Sigmoid colon (tissue), 7 donors: ENCODE measurements at places on chromosomes 5 and 9. TPM values are rescaled to one million over a fixed set of nuclear protein-coding genes. Genes with fewer than 3 reads are reported as not detected.

Gene EDIL3
- 3.5 TPM for polyA plus RNA-seq

Gene SPATA31A3
- not detected for polyA plus RNA-seq

Gene PDZD2
- polyA plus RNA-seq = 1.9 TPM

Gene HCN1
- 0.09 TPM for polyA plus RNA-seq

Gene C7
- 6.2 TPM for polyA plus RNA-seq

Gene HRH2
- 3.6 TPM for polyA plus RNA-seq

Gene CLTB
- 403 TPM for polyA plus RNA-seq

Gene CDH9
- polyA plus RNA-seq = not detected

Gene TRIM36
- polyA plus RNA-seq = 11.6 TPM

Gene IFNA21
- polyA plus RNA-seq = not detected

Gene PKD2L2
- not detected for polyA plus RNA-seq

- DNase-seq = no peak
Observed at GRCh38 chr5:75006865-75007822, 45.2 kb downstream of the GCNT4 start.

DNA sequence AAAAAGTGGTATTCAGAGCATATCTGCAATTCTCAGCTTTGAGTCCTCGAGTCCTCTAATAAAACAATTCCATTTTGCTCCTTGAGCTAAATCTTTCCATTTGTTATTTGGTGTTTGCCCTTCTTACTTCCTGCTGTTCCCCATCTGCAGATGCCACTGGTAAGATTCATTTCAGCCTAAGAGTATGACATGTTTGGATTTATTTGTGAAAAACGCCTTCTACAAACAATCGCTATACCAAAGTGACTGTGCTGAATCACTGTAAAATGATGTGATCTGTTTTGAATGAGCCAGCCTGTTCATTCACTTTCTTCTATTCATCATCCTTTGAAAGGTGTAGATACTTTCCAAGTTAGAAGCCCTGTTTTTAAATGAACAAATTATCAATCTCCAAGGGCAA is 27.7 kb downstream of the KCTD16 start:
- no peak for DNase-seq

DNA sequence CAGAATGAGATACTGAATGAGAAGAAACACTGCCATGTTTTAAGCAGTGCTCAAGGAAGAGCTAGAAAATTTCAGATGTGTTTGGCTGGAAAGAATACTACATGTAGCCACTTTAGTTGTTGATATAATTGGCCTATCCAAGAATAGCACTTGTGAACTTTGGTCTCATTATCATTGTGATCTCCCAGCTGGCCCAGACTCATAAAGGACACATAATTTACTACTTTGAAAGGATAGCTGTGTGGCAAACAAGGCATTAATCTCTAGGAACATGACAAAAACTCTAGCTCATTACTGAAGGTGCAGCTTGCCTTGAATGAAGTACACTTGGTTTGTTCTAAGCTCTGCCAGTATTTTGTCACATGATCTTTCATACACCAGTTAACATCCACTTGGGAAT is 356.3 kb downstream of the CSNK1G3 start:
- DNase-seq = no peak

GRCh38 chr5:997711-998110 is 10.9 kb upstream of the NKD2 start:
- DNase-seq = peak; percentile 65

DNA sequence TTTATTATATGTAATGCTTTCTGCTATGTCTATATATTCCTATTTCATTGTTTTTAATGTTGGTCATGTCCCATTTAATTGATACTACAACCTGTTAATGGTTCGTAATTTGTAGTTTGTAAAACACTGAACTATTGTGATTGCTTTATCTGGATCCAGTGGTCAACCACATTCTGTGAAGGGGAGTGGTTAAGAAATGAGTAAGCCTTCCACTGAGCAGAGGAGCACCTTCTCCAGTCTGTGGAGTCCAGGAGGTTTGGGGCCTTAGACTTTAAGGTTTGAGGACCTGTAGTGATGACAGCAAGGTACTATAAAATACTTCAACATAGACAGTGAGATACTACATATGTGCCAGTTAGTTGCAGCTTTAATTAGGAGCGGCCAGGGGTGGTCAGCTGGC is 67.7 kb upstream of the RAD23B start:
- no peak for DNase-seq

DNA sequence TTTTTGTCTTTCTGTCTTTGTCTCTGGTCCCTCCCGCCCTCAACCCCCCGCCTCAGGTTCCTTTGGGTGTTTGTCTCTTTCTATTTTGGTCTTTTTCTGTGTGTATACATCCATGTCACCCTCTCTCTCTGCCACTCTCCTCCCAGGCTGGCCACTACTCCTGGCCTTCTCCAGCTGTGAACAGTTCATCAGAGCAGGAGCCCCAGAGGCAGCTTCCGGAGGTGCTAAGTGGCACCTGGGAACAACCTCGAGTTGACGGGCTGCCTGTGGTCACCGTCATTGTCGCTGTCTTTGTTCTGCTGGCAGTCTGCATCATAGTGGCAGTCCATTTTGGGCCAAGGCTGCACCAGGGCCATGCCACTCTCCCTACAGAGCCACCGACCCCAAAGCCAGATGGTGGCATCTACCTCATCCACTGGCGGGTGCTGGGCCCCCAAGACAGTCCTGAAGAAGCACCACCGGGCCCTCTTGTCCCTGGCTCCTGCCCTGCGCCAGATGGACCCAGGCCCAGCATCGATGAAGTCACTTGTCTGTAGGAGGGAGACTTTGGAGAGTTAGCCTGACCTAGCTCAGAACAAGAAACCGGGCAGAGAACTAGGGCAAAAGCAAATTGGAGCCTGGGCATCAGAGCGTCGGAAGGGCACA is 1.7 kb downstream of the SMIM33 start:
- no peak for DNase-seq

- DNase-seq = no peak
Observed at GRCh38 chr9:93212409-93212808, 28.5 kb downstream of the WNK2 start.

DNA sequence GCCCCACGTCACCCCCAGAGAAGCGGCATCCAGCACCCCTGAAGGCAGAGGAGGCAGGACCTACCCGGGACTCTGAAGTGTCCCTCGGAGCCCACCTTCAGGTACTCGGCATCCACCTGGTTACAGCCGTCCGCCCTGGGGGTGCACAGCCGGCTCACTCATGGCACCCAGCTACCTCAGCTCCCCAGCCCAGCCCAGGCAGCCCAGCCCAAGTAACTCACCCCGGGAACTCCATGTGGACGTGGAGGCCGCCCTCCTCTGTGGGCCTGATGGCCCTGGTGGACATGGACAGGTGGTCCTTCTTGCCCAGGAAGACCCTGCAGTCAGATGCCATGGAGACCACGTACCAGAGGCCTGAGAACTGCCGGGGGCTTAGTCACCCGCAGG is 676 bp downstream of the LCN15 start:
- peak; percentile 45 for DNase-seq

GRCh38 chr5:98217138-98217537 is 556.3 kb upstream of the RGMB start:
- DNase-seq = no peak

DNA sequence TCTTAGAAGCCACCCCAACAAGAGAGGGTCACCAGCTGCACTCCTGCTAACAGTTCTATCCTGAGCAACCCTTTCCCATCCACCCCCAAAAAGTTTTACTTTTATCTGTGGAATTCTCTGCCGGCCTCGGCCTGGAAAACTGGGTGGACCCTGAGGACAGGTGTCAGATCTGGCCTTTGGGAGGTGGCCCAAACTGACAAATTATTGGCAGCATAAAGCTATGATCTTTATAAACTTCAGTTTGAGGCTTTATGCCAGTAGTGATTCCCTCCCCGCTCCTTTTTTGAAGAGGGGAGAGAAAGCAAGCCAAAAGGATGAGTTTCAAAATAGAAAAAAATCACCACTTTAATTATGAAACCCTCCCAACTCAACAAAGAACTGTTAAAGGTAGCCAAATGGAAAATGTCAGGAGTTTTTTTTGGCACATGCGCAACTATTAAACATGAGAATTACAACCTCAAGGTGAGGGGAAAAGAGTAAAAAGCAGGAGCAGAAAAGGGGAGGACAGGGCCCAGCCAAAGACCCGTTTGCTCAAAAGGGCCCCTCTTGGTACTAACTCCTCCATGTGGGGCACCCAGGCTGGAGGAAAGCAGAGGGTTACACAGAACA is 49.4 kb downstream of the FBXW11 start:
- DNase-seq = no peak

DNA sequence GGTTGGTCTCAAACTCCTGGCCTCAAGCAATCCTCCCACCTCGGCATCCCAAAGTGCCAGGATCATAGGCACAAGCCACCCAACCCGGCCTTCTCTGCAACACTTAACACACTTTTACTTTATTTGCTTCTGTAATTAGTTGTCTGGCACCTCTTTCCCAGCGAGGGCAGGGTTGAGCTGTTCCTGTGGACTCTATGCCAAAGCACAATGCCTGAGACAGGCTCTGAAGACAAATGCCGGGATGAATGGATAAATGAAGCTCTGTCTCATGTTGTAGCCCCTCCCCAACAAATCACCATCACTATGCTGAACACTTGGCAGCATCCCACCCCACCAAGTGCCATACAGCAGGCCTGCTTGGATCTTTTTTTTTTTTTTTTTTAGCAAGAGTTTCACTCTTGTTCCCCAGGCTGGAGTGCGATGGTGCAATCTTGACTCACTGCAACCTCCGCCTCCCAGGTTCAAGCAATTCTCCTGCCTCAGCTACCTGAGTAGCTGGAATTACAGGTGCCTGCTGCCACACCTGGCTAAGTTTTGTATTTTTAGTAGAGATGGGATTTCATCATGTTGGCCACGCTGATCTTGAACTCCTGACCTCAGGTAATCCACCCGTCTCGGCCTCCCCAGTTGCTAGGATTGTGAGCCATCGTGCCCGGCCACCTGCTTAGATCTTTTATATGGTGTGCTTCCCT is 21.3 kb downstream of the GPX3 start:
- DNase-seq = no peak

DNA sequence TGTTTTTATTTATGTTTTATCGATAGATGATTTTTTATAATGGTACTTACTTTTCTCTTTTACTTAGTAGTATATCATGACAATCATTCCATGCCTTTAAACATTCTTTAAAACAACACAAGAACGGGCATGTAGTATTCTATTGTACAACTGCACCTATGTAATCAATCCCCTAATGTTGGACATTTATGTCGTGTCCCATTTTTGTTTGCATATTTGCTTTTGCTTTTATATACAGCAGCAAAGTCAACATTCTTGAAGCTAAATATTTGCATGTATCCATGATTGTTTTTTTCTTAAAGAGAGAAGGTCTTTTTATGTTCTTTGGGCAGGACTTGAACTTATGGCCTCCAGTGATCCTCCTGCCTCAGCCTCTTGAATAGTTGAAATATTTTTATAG is 527.0 kb upstream of the CLINT1 start:
- no peak for DNase-seq

DNA sequence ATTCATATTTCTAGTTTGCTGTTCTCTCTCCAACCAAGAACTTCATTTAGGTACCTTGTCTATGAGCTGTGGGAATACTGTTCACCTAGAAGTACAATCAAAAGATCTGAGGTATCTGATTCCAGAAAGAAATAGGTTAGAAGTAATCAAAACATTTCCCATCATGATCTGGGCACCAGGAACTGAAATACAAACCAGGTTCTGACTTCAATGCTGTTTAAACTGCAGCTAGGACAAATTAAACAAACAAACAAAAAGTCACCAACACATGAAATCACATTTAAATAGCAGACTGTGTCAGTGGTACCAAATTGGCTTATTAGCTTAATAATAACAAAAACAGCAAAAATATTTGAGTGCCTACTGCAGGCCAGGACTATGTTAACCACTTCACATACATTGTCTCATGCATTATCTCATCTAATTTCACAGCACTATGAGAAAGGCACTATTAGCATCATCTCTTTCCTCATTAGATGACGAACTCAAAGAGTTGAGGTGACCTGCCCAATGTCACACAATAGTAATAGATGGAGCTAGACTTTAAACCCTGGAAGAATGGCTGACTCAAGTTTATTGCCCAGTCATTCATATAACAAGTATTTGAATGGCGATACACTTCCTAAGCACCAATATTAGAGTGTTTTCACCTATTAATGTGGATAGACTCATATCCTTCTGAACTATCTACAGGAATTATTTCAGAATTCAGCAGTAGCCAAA is 14.5 kb downstream of the PLPP1 start:
- DNase-seq = no peak

- DNase-seq = peak; percentile 74
Observed at GRCh38 chr5:108380531-108381349, 1.2 kb downstream of the FBXL17 start.

DNA sequence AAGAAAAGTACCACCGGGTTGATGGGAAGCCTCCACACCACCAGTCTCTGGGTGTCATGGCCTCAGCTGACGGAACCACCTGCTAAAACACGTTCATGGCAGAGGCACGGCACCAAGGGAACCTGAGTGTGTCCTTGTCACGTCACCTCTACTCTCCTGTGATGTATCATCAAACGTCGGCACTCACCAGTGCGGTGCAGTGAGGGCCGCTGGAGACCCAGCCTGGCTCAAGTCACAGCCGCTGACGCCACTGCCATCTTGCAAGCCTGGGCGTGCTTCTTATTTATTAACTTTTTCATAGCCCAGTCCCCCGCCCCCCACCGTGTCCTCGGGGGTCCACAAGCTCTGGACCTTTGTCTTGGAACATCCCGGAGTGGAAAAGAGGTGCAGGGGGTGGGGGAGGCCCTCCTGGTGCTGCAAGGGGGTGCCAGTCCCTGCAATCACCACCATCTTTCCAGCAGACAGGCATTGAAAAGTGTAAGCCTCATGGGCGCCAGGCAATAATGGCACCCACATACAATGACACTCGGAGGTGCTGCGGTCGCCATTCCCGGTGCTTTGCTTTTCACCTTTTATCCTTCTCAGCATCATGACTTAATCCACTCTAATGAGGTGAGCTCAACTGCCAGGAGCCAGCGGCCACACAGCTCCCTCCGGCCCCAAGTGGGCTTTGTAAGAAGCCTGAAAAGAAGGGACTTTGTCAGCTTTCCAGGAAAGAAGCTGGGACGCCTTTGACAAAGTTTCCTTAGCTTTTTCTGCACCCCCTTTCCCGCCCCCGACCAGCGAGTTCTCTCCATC is 202.3 kb upstream of the IRX1 start:
- no peak for DNase-seq

- DNase-seq = peak; percentile 79
Observed at GRCh38 chr5:138032028-138032571, 779 bp downstream of the FAM13B start.

DNA sequence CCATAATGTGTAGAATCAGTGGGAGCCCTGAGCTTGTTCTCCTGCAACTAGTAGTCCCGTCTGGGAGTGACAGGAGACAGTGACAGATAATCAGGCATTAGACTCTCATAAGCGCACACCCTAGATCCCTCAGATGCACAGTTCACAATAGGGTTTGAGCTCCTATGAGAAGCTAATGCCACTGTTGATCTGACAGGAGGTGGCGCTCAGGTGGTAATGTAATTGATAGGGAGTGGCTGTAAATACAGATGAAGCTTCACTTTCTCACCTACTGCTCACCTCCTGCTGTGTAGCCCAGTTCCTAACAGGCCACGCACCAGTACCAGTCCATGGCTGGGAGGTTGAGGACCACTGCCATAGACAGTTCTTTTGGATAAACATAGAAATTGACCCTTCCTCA is 188.7 kb downstream of the ROR2 start:
- no peak for DNase-seq

- DNase-seq = no peak
Observed at GRCh38 chr9:31519011-31519410, 865.4 kb upstream of the ACO1 start.

- DNase-seq = no peak
Observed at GRCh38 chr5:136042665-136043121, 13.9 kb downstream of the TGFBI start.

GRCh38 chr5:125348936-125349831 is 602.7 kb upstream of the ZNF608 start:
- DNase-seq = no peak
